ENCODE measurements at places on chromosomes 5 and 9.

GRCh38 chr9:24487250-24487861, 58.3 kb downstream of the IZUMO3 start:
- DNase-seq: no peak

- no peak for DNase-seq
These were observed 37.2 kb upstream of the ADAMTS2 start for GRCh38 chr5:179382486-179382885.

DNA sequence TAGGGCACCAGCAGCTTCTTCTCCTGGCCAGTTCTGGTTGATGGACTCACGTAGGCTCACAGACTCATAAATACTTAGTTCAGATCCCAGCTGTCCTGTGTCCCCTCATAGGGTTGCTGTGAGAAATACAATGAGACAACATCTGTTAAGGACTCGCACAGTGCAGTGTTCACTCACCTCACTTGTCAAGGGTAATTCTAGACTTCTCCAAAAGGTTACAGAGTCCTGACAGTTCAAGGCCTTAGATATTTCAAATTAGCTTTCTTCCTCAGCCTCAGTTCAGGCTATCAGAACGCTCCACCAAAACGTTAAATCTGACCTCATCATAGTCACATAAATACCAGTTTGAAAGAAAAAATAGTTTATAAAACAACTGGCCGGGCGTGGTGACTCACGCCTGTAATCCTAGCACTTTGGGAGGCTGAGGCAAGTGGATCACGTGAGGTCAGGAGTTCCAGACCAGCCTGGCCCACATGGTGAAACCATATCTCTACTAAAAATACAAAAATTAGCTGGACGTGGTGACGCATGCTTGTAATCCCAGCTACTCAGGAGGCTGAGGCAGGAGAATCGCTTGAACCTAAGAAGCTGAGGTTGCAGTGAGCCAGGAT, 106.3 kb downstream of the UGCG start:
- no peak for DNase-seq

GRCh38 chr9:19934301-19934871, 145.5 kb upstream of the SLC24A2 start:
- DNase-seq: no peak

GRCh38 chr5:106649031-106649430, 1021.7 kb downstream of the EFNA5 start:
- no peak for DNase-seq
